ENCODE measurements at places on chromosomes 13 and 19.

GRCh38 chr19:806815-807421, 9.7 kb downstream of the PTBP1 start:
- DNase-seq: no peak

- DNase-seq: no peak
Measured at GRCh38 chr19:32098968-32099367, 246.4 kb upstream of the ZNF507 start.

GRCh38 chr13:32282096-32282711, 33.0 kb downstream of the ZAR1L start:
- no peak for DNase-seq

DNA sequence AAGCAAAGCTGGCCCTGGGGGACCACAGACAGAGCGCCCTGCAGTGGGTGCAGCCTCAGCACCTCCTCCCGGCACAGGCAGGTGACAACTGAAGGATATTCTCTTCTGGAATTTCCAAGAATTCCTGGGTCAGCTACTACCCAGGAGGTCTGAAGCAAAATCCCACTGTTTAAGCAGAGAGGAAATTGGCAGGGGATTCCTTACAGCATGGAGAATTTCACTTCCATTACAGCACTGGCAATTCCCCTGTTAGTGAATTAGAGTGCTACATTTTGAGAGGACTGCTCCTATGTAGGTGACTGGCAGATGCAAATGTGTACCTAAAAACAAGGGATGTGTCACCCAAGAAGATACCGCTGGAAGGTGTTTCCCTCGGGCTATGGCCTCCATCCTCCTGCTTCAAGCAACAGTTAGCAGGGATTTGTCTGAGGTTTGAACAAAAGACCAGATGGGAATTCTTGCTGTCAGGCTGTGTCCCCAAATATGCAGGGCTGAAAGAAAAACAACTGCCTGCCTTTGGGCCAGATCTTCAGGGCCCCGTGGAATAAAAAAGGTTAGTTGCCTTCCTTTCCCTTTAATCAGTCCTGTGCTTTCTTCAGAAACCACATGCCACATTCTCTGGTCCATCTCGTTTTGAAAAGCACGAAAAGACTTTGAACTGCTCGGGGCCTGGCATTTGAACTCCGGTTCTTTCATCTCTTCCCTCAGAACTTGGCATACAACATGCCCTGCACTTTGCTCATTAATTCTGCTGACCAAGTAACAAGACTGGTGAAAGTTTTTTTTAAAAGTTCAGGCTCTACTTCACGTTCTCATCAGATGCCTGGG, 296.4 kb downstream of the DNAJC15 start:
- no peak for DNase-seq

DNA sequence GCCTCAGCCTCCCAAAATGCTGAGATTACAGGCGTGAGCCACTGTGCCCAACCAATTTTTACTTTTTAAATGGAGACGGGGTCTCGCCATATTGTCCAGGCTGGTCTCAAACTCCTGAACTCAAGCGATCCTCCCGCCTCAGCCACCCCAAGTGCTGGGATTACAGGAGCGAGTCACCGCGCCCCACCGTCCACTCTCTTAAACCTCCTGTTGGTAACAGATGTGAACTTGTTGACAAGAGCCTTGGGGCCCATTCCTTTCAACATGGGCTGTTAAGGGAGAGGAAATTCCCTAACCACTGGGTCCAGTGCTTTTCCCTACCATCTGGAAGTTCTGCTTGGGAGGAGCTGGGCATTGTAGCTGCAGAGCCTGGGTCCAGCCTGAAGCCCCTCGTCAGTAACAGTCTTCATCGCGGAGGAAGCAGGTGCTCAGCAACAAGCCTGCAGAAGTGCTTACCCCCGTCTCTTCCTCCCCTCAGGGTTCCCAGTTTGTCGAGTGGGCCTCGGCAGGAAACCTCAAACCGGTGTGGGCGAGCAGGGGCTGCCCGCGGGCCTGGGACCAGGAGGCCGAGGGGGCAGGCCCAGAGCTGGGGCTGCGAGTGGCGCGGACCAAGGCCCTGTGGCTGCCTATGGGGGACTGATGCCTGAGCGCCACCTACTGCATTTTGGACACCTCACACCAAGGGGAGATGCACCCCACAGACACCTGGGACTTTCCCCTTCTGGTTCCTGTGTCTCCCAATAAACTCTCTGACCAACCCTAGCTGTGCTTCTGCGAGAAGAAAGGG, 4.0 kb upstream of the FLT3LG start:
- DNase-seq: no peak

DNA sequence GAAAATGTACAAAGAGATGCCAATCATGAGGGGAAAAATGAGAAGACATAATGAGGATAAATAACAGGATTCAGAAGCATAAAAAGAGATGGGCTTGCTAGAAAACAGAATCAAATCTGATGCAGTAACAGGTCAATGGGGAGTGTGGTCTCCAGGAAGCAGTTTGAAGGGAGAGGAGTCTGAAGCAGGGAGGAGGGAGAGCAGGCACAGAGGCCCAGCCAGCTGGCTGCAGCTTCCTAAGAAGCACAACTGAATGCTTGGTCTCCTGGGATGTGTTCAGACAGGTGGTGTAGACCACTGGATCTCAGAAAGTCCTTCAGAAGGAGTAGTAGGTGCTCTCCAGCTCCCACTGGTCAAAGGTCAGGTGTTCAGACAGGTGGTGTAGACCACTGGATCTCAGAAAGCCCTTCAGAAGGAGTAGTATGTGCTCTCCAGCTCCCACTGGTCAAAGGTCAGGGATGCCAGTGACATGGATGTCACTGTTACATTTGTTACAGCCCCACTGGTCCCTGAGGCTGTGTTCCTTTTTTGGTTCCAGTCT, 68.3 kb upstream of the UBAC2 start:
- DNase-seq: no peak

GRCh38 chr19:37941782-37942515, 34.9 kb downstream of the SIPA1L3 start:
- peak; percentile 84 for DNase-seq

GRCh38 chr19:29497686-29498436, 27.9 kb upstream of the VSTM2B start:
- no peak for DNase-seq

GRCh38 chr19:31496076-31496475, 146.8 kb upstream of the TSHZ3 start:
- no peak for DNase-seq

DNA sequence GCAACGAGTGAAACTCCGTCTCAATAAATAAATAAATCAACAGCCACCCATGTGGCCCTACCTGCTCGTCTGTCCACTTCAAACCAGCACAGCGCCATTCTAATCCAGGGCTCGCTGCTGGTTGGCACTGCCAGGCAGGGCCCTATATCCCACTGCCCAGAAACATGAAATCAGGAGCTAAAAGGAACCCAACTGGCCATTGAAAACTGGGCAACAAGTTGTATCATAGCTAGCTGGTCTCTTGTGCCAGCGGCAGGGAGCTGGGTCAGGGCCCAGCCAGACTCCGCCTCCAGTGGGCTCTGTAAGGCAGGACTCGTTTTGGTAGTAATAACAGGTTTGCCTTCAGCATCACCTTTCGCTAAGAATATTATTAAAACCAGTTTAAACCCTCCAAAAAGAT, 39.3 kb downstream of the GGACT start:
- no peak for DNase-seq

DNA sequence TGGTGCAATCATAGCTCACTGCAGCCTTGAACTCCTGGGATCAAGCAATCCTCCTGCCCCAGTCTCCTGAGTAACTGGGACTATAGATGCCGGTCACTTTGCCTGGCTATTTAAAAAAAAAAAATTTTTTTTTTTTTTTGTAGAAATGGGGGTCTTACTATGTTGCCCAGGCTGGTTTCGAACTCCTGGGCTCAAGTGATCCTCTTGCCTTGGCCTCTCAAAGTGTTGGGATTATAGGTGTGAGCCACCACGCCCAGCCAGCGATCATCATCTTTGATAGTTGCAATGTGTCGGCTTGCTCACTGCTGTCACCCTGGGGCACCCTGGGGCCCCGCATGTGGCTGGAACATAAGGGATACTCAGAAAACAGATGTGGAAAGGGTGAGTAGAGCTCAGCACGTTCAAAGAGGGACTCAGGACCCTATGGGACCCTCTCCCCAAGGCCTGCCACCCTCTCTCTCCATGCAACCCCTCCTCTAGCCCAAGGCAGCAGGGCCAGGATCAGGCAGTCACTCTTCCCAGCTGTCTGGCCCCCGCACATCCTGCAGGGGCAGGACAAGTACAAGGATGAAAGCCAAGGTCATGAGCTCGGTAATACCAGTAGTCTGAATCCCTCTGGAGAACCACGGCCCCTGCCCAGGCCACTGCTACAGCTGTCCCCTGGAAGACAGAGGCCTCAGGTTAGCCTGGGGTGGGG, 6.5 kb upstream of the CCL25 start:
- no peak for DNase-seq

- no peak for DNase-seq
Measured at GRCh38 chr13:40961214-40961613, 57.9 kb downstream of the ELF1 start.

DNA sequence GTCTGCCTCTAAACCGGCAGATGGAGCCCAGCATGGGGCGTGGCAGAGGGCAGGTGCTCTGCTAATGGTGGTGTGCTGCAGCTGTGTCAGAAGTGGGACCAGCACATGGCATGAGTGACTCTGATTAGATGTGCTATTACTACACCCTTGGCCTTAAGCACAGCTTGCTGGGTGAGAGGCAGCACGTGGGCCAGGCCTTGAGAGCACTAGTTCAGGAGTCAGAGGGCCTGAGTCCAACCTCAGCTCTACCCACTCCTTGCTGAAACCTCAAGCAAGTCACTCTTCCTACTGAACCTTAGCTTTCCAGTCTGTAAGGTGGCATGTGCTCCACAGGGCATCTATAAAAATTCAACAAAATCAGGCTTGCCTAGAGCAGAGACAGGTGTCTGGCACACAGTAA, 22.7 kb downstream of the AKT2 start:
- DNase-seq: no peak

- no peak for DNase-seq
Measured at GRCh38 chr13:44876782-44877324, 112.4 kb downstream of the NUFIP1 start.

DNA sequence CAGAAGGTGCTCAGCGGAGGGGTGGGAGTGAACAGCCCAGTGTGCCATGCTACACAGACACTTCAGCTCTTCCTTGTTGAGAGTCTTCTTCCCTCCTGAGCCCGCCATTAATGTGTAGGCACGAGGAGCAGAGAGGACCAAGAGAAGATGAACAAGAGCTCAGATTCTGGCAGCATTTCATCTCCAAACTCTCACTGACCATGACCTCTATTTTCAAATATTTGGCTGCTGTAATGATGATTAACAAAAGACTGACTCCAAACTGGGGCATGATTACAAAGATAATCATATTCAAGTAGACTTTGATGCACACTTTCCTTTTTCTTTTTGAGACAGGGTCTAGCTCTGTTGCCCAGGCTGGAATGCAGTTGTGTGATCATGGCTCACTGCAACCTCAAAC, 236.5 kb downstream of the DCLK1 start:
- DNase-seq: no peak

All from DMS79 (cell line).